Sigmoid colon (tissue), 7 donors: ENCODE measurements at places on chromosomes 7 and 10. TPM values are rescaled to one million over a fixed set of nuclear protein-coding genes. Genes with fewer than 3 reads are reported as not detected.

Gene RSPH10B
- total RNA-seq: 0.36 TPM

Gene TCAF1
- 56.8 TPM for total RNA-seq

Gene ABCB4
- total RNA-seq: 1.1 TPM

Gene RBP3
- total RNA-seq: not detected

Gene MNX1
- total RNA-seq: not detected

Gene MBLAC1
- 5.8 TPM for total RNA-seq

Gene NRBF2
- 13.2 TPM for total RNA-seq

Gene DDC
- not detected for total RNA-seq

Gene IGF2BP3
- total RNA-seq: 1.9 TPM

Gene CYP2C19
- total RNA-seq: not detected

Gene RABGEF1
- 36.4 TPM for total RNA-seq

Gene LLCFC1
- not detected for total RNA-seq

Gene UCN3
- total RNA-seq: not detected

Gene TSPAN33
- 5.6 TPM for total RNA-seq
